CD8-positive, alpha-beta T cell (primary cell): ENCODE measurements at places on chromosomes 5 and 9.

- no peak for DNase-seq
These were observed 15.8 kb downstream of the C1QTNF2 start for GRCh38 chr5:160354666-160355065.

- DNase-seq: no peak
These were observed 29.3 kb upstream of the OBP2B start for GRCh38 chr9:133238272-133238850.

DNA sequence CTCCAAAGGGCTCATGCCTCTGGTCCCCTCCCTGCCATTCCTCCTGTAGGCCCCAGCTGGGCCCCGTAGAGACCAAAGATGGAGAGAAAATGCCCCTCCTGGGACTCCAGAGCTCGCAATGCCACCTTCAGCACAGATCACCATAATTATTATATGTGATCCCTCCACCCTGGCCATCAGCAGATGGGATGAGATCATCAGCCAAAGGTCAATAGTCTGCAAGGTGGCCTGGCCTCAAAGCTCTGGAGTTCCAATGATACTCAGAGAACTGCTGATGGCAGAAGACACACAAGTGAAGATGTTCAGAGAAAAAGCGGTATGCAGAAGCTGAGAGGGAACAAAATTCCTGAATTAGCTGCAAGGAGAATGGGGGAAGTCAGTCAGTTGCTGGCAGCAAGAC is 5.0 kb downstream of the RPP25L start:
- DNase-seq: no peak

DNA sequence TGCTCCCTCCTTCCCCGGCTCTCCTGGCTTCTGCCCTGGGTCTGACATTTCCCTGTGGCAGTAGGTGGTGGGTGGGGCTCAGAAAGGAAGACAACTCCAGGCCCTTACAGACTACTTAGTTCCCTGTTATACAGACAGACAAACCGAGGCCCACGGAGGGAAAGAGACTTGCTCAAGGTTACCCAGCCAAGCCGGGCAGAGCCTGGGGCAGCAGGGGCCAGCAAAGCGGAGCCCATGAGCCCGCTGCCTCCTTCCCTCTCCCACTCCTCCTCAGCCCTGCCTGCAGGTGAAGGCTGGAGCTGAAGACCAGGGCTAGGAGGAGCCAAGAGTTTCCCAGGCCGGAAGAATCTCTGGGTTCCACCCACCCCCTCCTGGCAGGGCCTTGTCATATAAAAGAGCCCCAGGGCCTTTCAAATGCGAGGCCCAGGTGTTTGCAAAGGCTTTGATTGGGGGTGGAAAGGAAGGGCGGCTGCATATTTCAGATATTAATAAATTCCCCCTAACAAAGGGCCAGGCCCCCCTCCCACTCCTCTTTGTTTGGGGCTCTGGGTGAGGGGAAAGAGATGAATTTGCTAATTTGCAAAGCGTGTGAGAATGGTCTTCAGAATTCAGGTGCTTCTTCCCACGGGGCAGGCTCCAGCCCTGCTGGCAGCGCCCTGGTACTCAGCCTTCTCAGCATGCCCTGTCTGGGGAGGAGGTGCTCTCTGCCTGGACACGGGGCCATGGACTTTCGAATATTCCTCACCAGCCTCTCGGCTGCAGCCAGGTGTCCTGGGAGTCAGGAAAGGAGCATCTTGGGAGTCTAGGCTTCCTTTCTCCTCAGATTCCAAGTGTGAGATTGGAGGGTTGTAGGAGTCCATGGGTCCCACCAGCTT is 21.5 kb downstream of the SLC6A7 start:
- no peak for DNase-seq

DNA sequence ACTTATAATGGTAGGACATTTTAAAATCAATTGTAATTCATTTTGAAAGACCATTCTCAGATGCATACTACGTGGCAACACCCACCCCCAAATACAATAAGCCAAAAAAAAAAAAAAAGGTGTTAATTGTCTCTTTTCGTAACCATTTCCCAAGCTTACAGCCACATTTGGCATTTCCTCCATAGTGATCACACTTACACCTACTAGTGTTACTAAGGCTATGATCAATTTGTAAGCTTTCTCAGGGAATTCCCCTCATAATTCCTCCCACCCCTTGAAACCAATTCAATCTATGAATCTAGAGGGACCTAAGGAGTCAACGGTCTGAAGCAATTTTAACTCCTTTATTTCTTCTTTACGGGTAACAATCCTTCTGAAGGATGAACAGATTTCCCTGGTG is 40.1 kb downstream of the NR2F1 start:
- no peak for DNase-seq

DNA sequence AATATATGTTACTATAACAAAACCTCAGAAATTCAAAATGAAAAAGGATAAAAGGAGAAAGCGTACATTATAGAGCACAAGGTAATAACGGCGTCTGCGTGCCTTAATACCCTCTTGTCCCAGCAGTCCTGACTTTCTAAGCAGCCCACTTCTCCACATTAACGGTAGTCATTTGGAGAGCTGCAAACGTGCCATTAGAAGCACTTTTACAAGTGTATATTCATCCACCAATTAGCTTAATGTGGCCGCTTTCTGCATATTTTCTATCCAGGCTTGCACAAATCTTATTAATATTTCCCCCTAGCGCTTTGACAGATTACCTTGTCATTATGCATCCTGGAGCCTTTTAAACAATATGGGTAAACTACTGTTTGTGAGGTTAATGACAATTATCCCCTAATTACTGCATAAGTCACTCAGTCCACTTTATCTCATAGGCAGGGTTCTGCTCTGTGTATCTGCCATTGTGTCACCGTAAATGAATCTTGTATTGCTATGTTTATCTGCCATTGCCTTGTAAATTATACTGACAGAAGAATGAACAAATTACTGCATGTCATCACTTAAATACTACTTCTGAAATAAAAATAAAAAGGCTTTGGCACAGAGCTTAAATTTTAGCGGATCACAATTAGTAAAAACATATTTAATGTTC is 421.3 kb downstream of the BNC2 start:
- no peak for DNase-seq

DNA sequence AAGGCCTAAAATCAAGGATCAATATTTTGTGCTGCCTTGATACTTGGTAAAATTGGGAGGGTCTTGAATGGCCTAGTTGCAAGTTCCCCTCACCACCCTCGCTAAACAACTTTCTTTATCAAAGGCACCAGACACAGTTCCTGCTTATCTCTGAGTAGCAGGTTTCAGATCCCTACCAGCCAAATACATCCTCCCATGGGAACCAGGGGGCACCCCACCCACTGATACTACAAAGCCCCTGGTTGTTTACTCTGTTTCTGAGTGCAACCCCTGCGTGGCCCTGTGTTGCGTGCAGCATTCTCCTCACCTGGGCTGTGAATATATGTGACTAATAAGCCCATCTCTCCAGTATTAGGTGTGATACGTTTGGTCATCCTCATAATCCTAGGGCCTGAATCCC is 314.9 kb downstream of the DRD1 start:
- no peak for DNase-seq

GRCh38 chr5:68292316-68292715 is 76.8 kb downstream of the PIK3R1 start:
- DNase-seq: no peak

- no peak for DNase-seq
These were observed 41.0 kb downstream of the PCDHGC5 start for GRCh38 chr5:141529873-141530272.

GRCh38 chr5:107456281-107456715 is 214.4 kb downstream of the EFNA5 start:
- DNase-seq: no peak

GRCh38 chr5:159286420-159287035 is 23.4 kb downstream of the UBLCP1 start:
- peak; percentile 13 for DNase-seq
